Endothelial cell of umbilical vein (primary cell): ENCODE measurements at places on chromosomes 13 and 19. TPM values are rescaled to one million over a fixed set of nuclear protein-coding genes. Genes with fewer than 3 reads are reported as not detected.

- no peaks in the 10 kb centered on the region for H3K4me1 ChIP-seq
- no peak overlapping the region for H3K4me3 ChIP-seq
- no peak for DNase-seq
- no peaks in the 10 kb centered on the region for H3K27me3 ChIP-seq
Observed at GRCh38 chr13:47168618-47169017, 271.8 kb upstream of the HTR2A start.

GRCh38 chr19:3192228-3192635 is 6.5 kb downstream of the NCLN start:
- peaks cover 4% of the 10 kb centered on the region for H3K36me3 ChIP-seq
- H3K27me3 ChIP-seq: no peaks in the 10 kb centered on the region
- H3K4me1 ChIP-seq: peaks cover 2% of the 10 kb centered on the region
- no peak for DNase-seq
- no peak overlapping the region for H3K27ac ChIP-seq

DNA sequence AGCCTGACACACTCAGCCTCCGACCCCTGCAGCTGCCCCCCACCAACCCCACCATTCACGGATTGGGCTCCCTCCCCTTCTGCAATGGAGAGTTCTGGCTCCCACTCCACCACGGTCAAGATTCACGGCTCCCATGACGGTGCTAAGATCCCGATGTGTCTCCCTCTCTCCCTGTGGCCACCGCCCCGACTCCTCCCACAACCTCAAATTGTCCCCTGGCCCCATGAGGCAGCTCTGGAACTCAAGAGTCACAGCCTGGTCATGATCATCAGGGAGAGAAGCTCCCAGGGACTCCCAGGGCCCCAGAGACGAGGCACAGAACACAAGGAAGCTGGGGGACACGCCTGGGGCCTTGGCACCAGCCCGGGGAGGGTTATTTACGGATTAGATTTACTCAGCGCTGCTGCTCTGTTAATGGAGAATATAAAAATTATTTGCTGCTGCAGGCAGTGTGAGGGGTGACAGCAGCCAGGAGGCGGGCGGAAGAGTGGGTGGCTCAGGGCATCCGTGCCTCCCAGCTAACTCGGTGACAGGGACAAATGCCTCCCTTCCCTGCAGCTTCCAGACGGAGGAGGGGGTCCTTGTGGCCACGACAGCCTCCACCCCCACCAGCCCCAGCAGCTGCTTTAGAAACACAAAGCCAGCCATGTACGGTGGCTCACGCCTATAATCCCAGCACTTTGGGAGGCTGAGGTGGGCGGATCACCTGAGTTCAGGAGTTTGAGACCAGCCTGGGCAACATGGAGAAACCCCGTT is 184.2 kb downstream of the PTPRS start:
- H3K36me3 ChIP-seq: no peaks in the 10 kb centered on the region
- H3K27me3 ChIP-seq: no peaks in the 10 kb centered on the region

- H3K36me3 ChIP-seq: no peaks in the 10 kb centered on the region
- H3K4me1 ChIP-seq: no peaks in the 10 kb centered on the region
- DNase-seq: no peak
- H3K27ac ChIP-seq: no peak overlapping the region
- no peak overlapping the region for H3K4me3 ChIP-seq
Observed at GRCh38 chr13:73224703-73225102, 165.9 kb downstream of the KLF5 start.

FAM83E gene
- polyA plus RNA-seq: 0.04 and 0.10 TPM in 2 replicates

CD22 gene
- not detected in 2 replicates for polyA plus RNA-seq

GRCh38 chr13:31274390-31274789 is 74.6 kb downstream of the B3GLCT start:
- H3K27me3 ChIP-seq: no peaks in the 10 kb centered on the region
- no peak overlapping the region for H3K27ac ChIP-seq
- no peaks in the 10 kb centered on the region for H3K4me1 ChIP-seq
- H3K36me3 ChIP-seq: peaks cover 3% of the 10 kb centered on the region
- no peak overlapping the region for H3K4me3 ChIP-seq

DNA sequence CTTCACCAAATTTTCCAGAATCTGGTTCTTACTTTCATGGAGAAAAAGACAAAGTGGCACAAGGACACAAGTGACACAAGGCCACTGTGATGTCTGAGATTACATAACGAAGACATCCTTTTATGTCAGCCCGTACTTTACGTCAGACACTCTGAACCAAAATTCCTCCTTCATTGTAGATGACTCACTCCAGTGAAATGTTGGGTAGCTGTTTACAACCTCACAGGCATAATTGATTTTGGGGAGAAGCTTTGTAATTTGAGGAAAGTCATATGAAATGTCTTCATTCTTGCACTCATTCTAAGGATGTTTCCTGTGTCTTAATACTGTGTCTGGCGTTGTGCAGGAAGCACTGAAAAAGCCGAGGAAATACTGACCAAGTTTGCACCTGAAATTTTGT is 20.0 kb upstream of the LGALS14 start:
- no peaks in the 10 kb centered on the region for H3K4me1 ChIP-seq
- H3K36me3 ChIP-seq: no peaks in the 10 kb centered on the region
- H3K27me3 ChIP-seq: no peaks in the 10 kb centered on the region
- no peak for DNase-seq
- no peak overlapping the region for H3K4me3 ChIP-seq

GRCh38 chr19:3543150-3544057 is 4.4 kb downstream of the TEKTIP1 start:
- H3K36me3 ChIP-seq: no peaks in the 10 kb centered on the region
- no peaks in the 10 kb centered on the region for H3K27me3 ChIP-seq
- H3K4me1 ChIP-seq: no peaks in the 10 kb centered on the region
- H3K27ac ChIP-seq: no peak overlapping the region
- H3K4me3 ChIP-seq: no peak overlapping the region
- DNase-seq: no peak

ABCA7 gene
- 4.9 and 5.7 TPM in 2 replicates for polyA plus RNA-seq

- no peak overlapping the region for H3K27ac ChIP-seq
- peaks cover 30% of the 10 kb centered on the region for H3K4me1 ChIP-seq
- H3K27me3 ChIP-seq: no peaks in the 10 kb centered on the region
- no peak overlapping the region for H3K4me3 ChIP-seq
- H3K36me3 ChIP-seq: no peaks in the 10 kb centered on the region
Observed at GRCh38 chr13:50676602-50677001, 166.9 kb downstream of the DLEU7 start.

- H3K4me1 ChIP-seq: peaks cover 26% of the 10 kb centered on the region
- no peaks in the 10 kb centered on the region for H3K36me3 ChIP-seq
- no peak for DNase-seq
- no peaks in the 10 kb centered on the region for H3K27me3 ChIP-seq
- H3K4me3 ChIP-seq: no peak overlapping the region
Observed at GRCh38 chr19:2428321-2428690, 920 bp upstream of the TIMM13 start.

TPRX2 gene
- not detected in 2 replicates for polyA plus RNA-seq

PALM3 gene
- polyA plus RNA-seq: 0.08 TPM in 2 replicates

GRCh38 chr19:46650445-46650844 is 10.5 kb downstream of the DACT3 start:
- H3K4me3 ChIP-seq: no peak overlapping the region
- H3K27me3 ChIP-seq: peaks cover 26% of the 10 kb centered on the region
- no peaks in the 10 kb centered on the region for H3K4me1 ChIP-seq
- H3K27ac ChIP-seq: no peak overlapping the region

DNA sequence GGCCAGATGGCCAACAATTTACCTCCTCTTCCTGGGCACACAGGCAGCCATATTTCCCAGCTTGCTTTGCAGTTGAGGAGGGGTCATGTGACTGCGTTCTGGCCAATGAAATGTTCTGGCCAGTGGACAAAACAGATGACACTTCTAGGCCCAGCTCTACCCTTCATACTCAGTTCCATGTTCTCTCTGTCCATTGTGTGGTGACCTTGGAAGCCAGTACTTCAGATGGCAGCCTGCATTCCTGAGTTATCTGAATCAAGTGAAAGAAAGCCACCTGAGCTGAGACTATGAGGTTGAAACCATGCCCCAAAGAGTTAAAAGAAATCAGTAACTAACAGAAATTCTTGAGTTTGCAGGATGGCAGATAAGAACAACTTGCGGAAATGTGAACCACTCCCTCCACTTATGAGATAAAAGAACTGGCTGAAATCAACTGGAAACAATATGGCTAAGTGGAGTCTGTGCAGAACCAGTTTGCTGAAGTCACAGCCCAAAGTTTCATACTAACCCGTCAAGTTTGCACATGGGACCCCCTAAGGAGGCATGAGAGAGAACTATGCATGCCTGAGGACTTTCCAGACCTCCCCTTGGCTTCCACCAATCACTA is 8.1 kb downstream of the FAM187B start:
- H3K4me3 ChIP-seq: no peak overlapping the region
- no peak overlapping the region for H3K27ac ChIP-seq
- no peaks in the 10 kb centered on the region for H3K4me1 ChIP-seq
- no peaks in the 10 kb centered on the region for H3K36me3 ChIP-seq
- peak; percentile 9 for DNase-seq
- peaks cover 2% of the 10 kb centered on the region for H3K27me3 ChIP-seq

KLK1 gene
- polyA plus RNA-seq: 0.08 TPM in 1 of 2 replicates, not detected in the other

DNA sequence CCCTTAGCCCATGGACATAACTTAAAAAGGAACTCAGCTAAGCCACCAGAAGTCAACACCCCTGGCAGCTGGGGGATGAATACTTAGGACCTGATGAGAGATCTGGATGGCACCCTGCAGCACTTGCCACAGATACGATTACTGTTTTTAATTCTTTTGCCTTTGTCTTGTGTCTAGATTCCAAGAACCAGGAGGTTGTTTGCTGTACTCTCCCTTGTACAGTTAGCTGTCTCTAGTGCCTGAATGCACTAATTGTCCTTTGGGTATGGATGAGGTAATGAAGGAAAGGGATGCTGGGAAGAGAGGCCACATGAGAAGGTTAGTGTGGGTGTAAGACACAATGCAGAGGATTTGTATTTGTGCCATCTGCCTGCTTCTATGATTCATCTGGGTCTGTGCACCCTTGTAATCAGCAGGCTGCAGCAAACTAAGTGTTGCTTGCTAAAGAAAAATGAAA is 385.8 kb downstream of the KCNRG start:
- no peak overlapping the region for H3K27ac ChIP-seq
- no peaks in the 10 kb centered on the region for H3K4me1 ChIP-seq
- H3K36me3 ChIP-seq: no peaks in the 10 kb centered on the region
- no peaks in the 10 kb centered on the region for H3K27me3 ChIP-seq
- no peak overlapping the region for H3K4me3 ChIP-seq

ACP5 gene
- polyA plus RNA-seq: 0.84 and 1.3 TPM in 2 replicates

DNA sequence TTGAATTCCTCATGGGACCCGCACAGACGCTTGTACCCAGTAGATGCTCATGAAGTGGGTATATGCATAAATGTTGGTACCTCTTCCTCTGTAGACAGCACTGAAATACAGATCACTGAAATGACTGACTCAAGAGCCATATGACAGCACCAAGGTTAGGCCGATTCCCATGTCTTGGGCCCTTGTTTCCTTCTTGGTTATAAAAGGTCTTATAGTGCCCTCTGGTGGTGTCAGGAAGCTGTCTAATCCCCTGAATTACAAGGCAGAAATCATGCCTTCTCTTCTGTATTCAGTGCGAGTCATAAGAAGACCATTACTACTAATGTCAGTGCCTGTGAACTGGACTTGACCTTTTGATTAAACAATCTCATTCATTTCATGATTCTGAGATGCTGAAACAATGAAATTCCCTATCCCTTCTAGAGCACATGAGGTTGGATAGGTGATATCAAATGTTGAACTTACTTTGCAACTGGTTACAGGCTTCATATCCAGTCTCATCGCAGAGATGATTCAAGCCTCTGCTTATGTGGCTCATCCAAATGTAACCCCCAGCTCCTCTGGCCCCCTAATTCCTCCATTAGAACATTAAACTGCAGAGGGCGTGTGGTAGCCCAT is 59.7 kb downstream of the SPATA13 start:
- H3K4me3 ChIP-seq: no peak overlapping the region
- H3K4me1 ChIP-seq: peaks cover 10% of the 10 kb centered on the region
- H3K27ac ChIP-seq: no peak overlapping the region
- no peaks in the 10 kb centered on the region for H3K36me3 ChIP-seq
- H3K27me3 ChIP-seq: no peaks in the 10 kb centered on the region

DNA sequence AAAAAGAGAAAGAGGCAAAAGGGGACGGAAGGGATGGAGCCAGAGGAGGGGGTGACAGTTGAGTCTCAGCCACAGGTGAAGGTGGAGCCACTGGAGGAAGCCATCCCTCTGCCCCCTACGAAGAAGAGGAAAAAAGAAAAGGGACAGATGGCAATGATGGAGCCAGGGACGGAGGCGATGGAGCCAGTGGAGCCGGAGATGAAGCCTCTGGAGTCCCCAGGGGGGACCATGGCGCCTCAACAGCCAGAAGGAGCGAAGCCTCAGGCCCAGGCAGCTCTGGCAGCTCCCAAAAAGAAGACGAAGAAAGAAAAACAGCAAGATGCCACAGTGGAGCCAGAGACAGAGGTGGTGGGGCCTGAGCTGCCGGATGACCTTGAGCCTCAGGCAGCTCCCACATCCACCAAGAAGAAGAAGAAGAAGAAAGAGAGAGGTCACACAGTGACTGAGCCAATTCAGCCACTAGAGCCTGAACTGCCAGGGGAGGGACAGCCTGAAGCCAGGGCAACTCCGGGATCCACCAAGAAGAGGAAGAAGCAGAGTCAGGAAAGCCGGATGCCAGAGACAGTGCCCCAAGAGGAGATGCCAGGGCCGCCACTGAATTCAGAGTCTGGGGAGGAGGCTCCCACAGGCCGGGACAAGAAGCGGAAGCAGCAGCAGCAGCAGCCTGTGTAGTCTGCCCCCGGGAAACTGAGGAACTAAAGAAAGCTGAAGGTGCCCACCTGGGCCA is 2.5 kb downstream of the POLR1G start:
- no peak for DNase-seq
- H3K4me3 ChIP-seq: no peak overlapping the region
- no peak overlapping the region for H3K27ac ChIP-seq
- H3K4me1 ChIP-seq: peaks cover 7% of the 10 kb centered on the region
- no peaks in the 10 kb centered on the region for H3K27me3 ChIP-seq

- H3K27ac ChIP-seq: no peak overlapping the region
- H3K4me3 ChIP-seq: no peak overlapping the region
- no peaks in the 10 kb centered on the region for H3K4me1 ChIP-seq
- peaks cover 60% of the 10 kb centered on the region for H3K36me3 ChIP-seq
Observed at GRCh38 chr19:1819341-1820255, 7.5 kb upstream of the ATP8B3 start.

OBI1 gene
- 3.6 and 5.0 TPM in 2 replicates for polyA plus RNA-seq

DNA sequence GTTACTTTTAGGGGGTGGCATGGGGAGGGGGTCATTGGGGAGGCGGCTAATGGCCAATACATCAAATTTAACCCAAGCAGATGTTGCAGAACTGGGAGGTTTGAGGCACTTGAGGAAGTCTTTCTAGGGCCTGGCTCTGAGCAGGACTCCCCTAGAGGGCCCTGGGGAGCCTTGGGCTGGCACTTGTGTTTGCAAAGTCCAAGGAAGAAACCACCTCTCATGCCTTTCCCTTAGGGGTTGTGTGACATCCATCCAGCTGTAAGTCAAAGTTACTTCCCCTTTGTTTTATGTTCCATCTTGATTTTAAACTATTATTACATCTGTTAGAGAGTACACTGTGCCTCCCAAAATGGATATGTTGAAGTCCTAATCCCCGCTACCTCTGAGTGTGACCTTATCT is 159.9 kb downstream of the KATNAL1 start:
- no peak overlapping the region for H3K4me3 ChIP-seq
- H3K4me1 ChIP-seq: peaks cover 17% of the 10 kb centered on the region
- H3K27ac ChIP-seq: no peak overlapping the region
- H3K36me3 ChIP-seq: no peaks in the 10 kb centered on the region
- H3K27me3 ChIP-seq: no peaks in the 10 kb centered on the region
- no peak for DNase-seq
